ENCODE measurements at places on chromosomes 4 and X.

DNA sequence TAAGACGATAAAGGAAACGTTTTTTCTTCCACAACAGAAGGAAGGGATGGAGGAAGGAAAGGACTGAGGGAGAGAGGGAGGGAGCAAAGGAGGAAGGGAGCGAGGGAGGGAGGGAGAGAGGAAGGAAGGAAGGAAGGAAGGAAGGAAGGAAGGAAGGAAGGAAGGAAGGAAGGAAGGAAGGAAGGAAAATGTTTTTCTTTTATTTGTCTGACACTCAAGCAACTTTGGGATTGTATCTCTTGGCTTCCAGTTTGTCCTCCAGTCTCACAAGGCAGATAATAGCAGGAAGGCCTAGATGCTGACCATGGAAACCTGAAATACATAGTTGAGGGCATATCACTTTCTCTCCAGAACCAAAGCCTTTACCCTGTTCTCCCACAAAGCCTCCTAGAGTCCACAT lies 226.7 kb downstream of the ZNF674 start:
- no peak for DNase-seq

- no peak for DNase-seq
Observed at GRCh38 chrX:77572322-77572721, 125.1 kb downstream of the FGF16 start.

DNA sequence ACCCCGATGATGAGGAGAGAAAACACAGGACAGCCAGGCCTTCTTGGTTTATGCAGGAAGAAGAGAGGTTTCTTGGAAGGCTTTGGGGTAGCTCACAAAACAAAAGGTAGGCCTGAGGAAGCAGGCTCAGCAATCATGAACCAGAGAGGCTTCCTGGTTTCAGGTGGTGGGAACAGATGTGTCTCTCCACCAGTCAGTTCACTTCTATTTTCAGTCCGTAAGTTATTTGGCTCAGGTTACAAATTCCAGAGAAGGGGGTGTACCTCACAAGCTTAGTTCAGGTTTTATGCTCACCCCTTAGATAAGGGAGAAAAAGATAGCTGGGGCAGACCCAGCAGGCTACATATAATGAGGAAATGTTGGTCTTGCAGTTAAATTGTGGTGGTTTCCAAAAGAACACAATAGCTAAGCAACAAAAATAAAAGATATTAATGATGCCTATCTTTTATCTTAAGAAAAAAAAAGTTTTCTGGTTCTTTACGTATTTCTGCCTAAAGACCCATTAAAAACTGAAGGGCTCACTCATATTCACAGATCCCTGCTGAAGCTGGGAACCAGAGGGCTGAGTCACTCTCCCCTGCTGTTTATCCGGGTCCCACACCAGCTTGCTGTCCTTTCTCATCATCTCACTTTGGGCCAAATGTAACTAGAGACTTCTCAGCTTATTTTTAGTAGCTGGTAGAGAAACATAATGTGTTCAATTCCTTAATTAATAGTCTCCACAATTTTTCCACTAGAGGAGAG lies 177.0 kb downstream of the CAMK2D start:
- no peak for DNase-seq

DNA sequence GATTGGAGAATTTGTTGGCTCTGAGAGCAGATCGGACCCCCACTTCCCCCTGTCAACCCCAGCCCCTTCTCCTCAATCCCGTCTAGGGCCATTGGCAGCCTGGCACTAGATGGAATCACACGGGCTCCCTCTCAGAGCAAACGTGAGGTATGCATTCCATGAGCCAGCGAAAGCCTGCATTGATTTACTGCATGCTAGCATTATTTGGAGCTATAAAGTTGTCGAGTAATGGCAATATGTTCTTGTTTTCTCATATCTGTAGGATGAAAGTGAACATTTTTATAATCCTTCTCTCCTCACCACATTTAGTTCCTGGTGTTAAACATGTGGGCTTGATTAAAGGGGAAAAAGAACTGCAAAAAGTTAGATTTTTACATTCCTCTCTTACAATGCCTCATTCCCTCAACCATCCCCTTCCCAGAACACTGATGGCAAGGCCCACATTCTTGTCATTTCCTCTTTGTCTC lies 159.2 kb downstream of the SPRY1 start:
- DNase-seq: no peak

DNA sequence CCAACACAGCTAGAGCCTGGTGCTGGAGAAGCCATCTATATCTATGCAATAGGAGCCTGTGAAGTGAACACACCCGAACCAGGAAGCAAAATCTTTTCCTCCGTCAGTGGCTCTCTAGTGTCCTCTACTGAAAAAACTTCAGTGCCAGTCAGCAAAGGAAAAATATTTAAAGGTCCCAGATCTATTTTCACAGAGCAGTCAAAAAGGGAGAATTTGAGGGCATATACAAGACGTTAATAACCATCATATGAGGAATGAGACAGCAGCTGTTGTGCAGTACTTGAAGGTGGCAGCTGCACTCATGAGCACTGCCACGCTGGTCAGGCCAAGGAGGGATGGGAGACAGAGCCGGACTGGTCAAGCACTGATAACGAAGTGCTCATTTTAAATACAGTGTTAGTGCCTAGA lies 14.4 kb downstream of the MCUB start:
- DNase-seq: no peak

DNA sequence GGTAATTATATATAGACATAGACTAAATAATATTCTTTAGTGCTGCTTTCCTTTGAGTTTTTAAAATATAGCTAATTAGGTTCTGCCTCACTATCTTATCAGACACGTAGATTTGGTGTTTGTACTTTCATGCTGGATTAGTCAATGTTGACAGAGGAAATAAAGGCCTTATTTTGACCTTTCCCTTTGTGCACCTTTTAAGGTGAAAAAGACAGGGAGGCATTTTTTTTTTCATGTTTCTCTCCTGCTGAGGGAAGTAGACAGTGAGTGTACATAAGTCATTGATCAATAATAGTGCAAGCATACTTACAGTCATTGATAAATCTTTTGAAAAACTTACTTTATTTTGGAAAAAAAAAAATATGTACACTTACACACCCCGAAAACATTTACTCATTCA lies 467.8 kb downstream of the GRXCR1 start:
- DNase-seq: no peak

GRCh38 chr4:184448141-184448540 lies 26.2 kb downstream of the IRF2 start:
- DNase-seq: no peak

DNA sequence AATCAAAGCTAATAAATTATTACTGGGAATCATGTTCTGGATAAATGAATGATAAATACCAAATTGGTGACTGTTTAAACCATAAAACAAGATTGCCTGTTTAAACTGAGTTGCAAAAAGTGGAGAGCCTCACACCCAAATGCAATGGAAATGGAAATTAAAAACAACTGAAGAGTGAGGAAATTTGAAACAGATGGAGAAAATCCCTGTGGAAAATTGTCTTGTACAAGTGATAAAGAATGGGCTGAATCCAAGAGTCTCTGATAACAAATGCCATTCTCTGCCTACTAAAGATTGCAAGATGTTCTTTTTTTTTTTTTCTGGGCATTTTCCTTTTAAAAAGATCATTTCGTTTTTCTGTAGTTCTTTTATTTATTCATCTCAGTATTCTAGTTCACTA lies 426.3 kb downstream of the NLGN4X start:
- DNase-seq: no peak

- no peak for DNase-seq
Observed at GRCh38 chr4:19809989-19810388, 441.7 kb upstream of the SLIT2 start.

- no peak for DNase-seq
Observed at GRCh38 chrX:24282381-24283126, 31.3 kb downstream of the SUPT20HL2 start.

DNA sequence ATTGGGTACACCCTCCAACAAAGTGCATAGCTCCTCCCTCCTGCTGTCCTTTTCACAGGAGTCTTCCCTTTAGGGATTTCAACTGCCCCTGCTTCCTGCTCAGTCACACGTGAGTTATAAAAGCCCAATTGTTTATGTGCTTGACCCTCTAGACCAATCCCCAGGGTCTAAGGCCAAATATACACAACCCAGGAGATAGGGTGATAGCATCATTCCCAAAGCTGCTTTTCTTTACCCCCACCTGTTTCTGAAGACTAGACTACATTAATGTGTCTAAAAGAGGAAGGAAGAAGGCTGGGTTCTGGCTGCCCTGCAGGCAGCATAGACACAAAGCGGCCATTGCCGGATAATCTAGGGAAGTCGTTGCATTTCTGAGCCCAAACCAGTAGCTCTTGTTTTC lies 526.7 kb upstream of the FRG1 start:
- DNase-seq: no peak

- no peak for DNase-seq
Observed at GRCh38 chr4:8708401-8709021, 115.9 kb downstream of the CPZ start.

DNA sequence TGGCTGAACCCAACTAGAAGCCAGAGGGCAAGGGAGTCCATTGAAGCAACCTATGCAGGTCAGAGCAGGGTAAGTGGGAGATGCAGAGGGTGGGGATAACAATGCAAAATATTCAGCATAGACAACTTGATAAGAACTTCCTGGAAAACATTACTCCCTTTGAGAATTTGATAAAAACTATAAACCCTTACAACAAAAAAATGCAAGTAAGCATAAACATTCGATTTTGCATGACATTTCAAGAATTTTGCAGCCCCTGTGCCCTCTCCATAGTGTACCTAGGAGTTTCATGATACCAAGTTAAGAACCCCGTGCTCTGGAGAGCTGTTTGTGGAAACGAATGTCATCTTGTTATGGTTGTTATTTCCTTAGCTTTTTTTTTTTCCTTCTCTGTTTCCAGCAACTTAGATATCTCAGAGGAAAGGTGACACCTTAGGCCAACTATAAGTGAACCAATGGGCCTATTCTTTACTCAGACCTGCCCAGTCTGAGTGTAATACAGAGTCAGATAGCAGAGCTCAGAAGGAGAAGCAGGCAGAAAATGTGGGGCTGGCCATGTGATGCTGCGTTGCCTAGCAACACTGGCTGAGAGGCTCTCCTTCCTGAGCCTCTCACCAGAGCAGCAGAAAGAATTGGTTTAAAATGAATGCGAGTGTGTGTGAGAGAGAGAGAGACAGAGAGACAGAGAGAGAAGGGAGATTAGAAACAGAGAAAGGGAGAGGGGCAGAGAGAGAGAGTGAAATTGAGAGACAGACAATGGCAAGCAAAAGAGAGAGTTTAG lies 36.7 kb upstream of the GABRQ start:
- DNase-seq: no peak

- DNase-seq: peak; percentile 7
Observed at GRCh38 chr4:177051473-177052060, 258.1 kb upstream of the NEIL3 start.

GRCh38 chr4:151409470-151410313 lies 716 bp downstream of the FHIP1A start:
- DNase-seq: no peak

DNA sequence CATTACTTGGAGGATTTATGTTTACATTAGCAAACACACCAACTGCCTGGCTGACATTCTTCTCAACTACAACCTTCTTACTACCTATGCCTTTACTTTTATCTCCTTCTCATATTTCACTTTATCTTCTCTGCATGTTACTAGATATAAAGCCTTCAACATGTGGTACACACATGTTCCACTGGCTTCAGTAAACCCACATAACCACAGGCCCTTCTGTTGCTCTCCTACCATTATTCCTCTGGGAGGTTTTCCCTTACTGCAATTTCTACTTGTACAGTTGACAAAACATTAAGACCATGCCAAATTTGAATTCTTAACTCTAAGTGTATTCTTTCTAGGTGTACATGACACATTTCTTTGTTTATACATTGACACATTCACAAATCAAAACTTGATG lies 133.1 kb downstream of the ARAP2 start:
- no peak for DNase-seq

GRCh38 chr4:41221850-41222645 lies 7.7 kb upstream of the APBB2 start:
- no peak for DNase-seq

DNA sequence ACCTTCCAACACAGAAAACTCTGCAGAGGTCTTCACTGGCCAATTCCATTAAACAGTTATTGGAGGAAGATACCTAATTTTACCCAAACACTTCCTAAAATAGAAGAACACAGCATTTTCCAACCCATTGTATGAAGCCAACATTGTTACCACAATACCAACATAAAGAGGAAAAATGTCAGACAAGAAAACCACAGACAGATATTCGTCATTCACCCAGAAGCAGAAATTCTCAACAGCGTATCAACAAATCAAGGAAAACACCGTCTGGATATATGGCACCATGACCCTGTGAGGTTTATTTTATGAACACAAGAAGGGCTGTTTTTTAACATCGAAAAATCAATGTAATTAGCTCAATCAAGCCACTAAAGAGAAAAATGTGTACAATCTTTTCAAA lies 255.6 kb downstream of the ASMT start:
- no peak for DNase-seq

- DNase-seq: no peak
Observed at GRCh38 chr4:139783741-139784484, 118.3 kb downstream of the MGST2 start.

- no peak for DNase-seq
Observed at GRCh38 chr4:147851135-147851534, 119.2 kb downstream of the ARHGAP10 start.

DNA sequence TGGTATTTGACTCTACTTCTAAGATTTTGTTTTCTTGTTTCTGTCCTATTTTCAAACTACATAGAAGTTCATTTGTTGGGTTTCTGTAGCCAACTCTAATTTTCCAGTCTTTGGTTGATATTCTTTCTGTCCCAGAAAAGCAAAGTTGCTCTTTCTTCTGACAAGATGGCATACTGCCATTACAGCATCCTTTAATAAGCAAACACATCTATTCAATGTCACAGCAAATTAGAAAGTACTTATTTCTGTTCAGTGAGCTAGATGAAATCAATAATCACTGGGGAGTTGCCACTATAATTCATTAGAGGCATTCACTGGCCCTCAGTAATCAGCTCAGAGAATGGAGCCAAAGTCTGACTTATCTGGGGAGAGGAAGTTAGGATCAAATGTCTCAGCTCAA lies 1258.0 kb upstream of the IGFBP7 start:
- no peak for DNase-seq

Measured in CMK (cell line).